Stimulated activated CD8-positive, alpha-beta memory T cell treated with anti-CD3 and anti-CD28 coated beads, Interleukin-7, amount 100 ng/mL, for 1 hour (primary cell): ENCODE measurements at places on chromosomes 11 and 22.

DNA sequence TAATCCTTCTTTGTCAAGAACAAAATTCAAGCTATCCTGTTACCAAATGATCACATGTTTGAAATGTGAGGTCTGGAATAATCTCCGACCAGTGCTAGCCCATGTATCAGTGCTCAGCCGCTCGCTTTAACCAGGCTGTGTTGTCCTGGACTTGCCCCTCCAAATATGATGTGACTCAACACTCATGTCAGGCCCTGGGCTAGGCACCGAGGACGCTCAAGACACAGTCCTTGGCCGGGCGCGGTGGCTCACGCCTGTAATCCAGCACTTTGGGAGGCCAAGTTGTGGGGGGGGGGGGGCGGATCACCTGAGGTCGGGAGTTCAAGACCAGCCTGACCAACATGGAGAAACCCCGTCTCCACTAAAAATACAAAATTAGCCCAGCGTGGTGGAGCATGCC lies 54.1 kb upstream of the WNT7B start:
- no peak for DNase-seq

DNA sequence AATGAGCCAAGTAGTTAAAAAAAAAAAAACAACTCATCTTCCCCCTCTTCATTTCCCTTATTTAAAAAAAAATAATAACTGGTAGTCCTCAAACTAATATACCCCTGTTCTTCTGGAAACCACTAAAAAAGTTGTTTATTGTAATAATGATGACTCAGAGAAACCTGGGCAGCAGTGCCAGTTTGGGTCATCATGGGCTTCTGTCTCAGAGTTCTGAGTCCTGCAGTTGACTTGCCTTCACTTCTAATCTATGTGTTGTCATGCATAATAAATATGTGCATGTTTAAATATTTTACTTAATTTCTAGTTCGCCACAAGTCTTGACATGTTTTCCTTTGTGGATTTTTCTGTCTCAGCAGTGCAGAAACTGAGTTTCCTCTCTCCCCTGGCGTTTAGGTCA lies 46.8 kb downstream of the PPP2R1B start:
- no peak for DNase-seq

GRCh38 chr11:28730336-28730735 lies 622.1 kb downstream of the METTL15 start:
- DNase-seq = no peak

DNA sequence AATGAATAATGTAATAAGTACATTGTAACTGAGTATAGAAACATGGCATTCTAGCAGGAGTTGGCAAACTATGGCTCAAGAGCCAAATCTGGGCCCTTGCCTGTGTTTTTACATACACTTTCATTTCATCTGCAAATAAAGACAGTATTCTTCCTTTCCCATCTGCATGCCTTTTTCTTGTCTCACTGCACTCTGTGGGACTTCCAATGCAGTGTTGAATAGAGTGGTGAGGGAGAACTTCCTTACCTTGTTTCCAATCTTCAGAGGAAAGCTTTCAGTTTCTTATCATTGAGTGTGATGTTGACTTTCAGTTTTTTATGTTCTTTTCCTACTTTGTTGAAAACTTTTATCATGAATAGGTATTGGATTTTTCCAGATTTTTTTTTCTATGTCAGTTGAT lies 82.1 kb downstream of the USP47 start:
- DNase-seq = no peak

DNA sequence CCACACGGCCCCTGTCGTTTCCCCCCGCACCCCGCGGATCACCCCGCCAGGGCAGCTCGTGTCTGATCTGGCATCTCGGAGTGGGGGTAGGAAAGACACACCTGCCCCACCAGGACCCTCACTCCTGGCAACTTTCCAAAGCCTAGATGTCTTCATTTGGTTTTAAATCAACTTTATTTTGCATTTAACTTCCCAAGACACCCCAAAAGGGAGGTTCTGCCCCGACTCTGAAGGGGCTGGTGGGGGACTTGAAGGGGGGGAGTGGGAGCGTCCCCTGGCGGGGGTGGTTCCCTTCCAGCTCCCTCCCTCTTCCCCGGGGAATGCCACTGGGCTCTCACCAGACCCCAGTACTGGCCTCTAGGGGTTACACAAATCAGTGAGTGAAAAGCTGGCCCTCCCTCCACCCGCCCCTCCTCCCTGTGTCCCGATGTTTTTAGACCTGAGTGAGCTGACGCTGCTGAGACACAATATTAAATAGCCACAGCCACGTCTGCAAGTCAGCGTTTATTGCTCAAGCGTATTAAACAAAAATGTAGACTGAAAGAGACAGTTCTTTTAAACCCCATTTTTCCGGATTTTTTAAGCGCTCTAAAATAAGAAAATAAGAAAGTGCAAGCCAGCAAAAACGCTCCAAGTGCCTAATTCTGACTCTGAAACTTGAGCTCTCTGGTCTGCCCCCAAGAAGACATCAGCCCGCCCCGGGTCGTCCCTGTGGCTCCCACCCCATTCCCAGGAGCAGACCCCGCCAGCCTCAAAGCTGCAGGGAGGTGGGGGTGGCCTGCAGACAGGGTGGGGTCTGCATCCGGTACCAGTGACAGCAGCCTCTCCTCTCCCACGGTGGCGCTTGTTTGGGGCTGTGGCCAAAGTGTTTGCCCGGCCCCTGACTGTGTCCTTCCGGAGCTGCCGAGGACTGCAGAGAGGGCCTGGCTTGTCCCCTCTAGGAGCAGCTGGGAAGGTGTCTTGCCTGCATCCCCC lies 1.1 kb upstream of the TTLL8 start:
- DNase-seq = no peak

GRCh38 chr11:64772303-64773018 lies 5.9 kb downstream of the SF1 start:
- DNase-seq = no peak

DNA sequence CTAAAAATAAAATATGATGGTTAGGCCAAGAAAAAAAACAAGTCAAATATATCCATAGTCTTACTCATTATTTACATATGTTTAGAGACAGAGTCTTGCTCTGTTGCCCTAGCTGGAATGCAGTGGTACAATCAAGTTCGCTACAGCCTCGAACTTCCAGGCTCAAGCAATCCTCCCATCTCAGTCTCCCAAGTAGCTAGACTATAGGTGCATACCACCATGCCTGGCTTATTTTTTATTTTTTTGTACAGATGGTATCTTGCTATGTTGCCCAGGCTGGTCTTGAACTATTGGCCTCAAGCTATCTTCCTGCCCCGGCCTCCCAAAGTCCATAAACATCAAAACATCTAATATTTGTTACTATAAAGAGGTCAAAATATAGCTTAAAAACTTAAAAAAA lies 36.1 kb downstream of the C2CD3 start:
- DNase-seq = no peak

- no peak for DNase-seq
These were observed 35.0 kb upstream of the MOB2 start for GRCh38 chr11:1521382-1522080.

GRCh38 chr22:28369854-28370253 lies 309.8 kb downstream of the TTC28 start:
- DNase-seq = no peak

GRCh38 chr11:85595285-85595884 lies 31.8 kb downstream of the DLG2 start:
- no peak for DNase-seq

- DNase-seq = no peak
These were observed 25.0 kb downstream of the SNX19 start for GRCh38 chr11:130891326-130891725.

DNA sequence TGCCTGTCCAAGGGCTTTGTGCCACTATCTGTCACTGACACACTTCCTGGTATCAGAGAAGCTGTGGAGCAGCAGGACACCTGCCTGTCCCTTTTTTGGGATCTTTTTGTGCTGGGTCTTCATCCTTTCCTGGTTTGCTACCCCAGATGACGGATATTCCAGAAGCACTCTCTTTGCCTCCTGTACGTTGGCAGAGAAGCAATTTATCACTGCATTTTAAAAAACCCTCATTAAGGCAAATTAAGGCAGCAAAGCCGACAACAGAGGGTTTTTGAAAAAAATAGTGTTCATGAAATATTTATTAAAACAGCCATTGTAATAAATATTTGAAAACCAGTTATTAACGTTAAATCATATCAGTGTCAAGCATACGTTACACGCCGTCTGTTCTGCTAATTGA lies 209.6 kb upstream of the NTM start:
- DNase-seq = no peak

GRCh38 chr22:20742764-20743163 lies 31.1 kb upstream of the SERPIND1 start:
- no peak for DNase-seq

- no peak for DNase-seq
These were observed 48.4 kb upstream of the HEPHL1 start for GRCh38 chr11:93972790-93973189.

GRCh38 chr11:92504004-92504403 lies 279.4 kb downstream of the FAT3 start:
- no peak for DNase-seq

DNA sequence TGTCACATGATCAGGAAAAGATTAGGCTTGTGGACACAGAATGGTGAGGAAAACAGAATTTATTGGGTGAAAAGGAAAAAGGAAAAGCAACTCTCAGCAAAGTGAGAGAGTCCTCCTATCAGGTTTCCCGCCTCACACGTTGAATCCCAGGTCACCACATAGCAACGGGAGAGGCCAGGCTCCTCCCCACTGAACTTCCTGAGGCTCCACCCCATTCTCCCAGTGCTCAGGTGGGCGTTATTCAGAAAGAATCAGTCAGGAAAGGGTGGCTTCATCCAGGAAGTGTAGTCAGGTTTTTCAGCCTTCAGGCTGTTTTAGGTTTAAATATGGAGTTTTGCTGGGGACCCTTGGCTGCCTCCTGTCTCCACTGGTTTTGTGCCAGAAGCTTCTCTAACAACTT lies 66.9 kb downstream of the SPON1 start:
- DNase-seq = no peak
